ENCODE measurements at places on chromosomes 16 and 17. TPM values are rescaled to one million over a fixed set of nuclear protein-coding genes. Genes with fewer than 3 reads are reported as not detected.

CCP110 gene
- 8.2 TPM for total RNA-seq

DNA sequence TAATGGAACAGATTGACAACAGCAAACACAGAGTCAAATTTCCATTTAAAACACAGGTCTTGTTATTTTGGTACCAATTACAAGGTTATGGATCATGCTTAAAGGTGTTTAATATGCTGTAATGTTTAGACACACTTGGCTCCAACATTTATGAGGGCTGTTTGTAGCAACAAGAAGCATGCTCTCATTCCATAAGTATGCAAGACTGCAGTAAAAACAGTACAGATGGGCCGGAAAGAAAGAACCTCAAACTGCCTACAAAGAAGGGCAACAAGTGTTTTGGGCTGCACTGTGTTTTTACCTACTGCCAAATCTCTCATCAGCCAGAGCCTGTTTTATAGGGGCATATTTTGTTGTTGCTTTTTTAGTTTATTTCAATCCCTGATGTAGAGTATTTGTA, 100.5 kb upstream of the HS3ST3A1 start:
- no peak overlapping the region for H3K27ac ChIP-seq
- H3K27me3 ChIP-seq = no peaks in the 10 kb centered on the region
- H3K4me3 ChIP-seq = no peak overlapping the region
- no peaks in the 10 kb centered on the region for H3K4me1 ChIP-seq
- H3K36me3 ChIP-seq = no peaks in the 10 kb centered on the region

GRCh38 chr17:77329741-77330531, 189.2 kb downstream of the SEC14L1 start:
- H3K27me3 ChIP-seq = no peaks in the 10 kb centered on the region
- H3K27ac ChIP-seq = no peak overlapping the region
- DNase-seq = no peak
- no peak overlapping the region for H3K4me3 ChIP-seq
- H3K36me3 ChIP-seq = no peaks in the 10 kb centered on the region

- peaks cover 7% of the 10 kb centered on the region for H3K4me1 ChIP-seq
- no peak overlapping the region for H3K27ac ChIP-seq
- H3K36me3 ChIP-seq = no peaks in the 10 kb centered on the region
- H3K4me3 ChIP-seq = no peak overlapping the region
- H3K27me3 ChIP-seq = no peaks in the 10 kb centered on the region
- no peak for DNase-seq
Measured at GRCh38 chr17:18176176-18176575, 7.5 kb upstream of the ALKBH5 start.

GRB7 gene
- total RNA-seq = 1.9 TPM

- H3K27ac ChIP-seq = no peak overlapping the region
- no peaks in the 10 kb centered on the region for H3K36me3 ChIP-seq
- no peak for DNase-seq
- no peaks in the 10 kb centered on the region for H3K27me3 ChIP-seq
- H3K4me1 ChIP-seq = no peaks in the 10 kb centered on the region
Measured at GRCh38 chr16:35409503-35409902, 1950.1 kb downstream of the TP53TG3F start.

GRCh38 chr17:63930951-63931575, 1.1 kb downstream of the CD79B start:
- H3K4me3 ChIP-seq = no peak overlapping the region
- H3K27ac ChIP-seq = peak overlapping the region; percentile 33
- H3K4me1 ChIP-seq = no peaks in the 10 kb centered on the region
- DNase-seq = no peak
- no peaks in the 10 kb centered on the region for H3K27me3 ChIP-seq

MT4 gene
- not detected for total RNA-seq

CLEC19A gene
- total RNA-seq = not detected

- H3K36me3 ChIP-seq = no peaks in the 10 kb centered on the region
- H3K4me1 ChIP-seq = peaks cover 5% of the 10 kb centered on the region
- no peaks in the 10 kb centered on the region for H3K27me3 ChIP-seq
- H3K4me3 ChIP-seq = peak overlapping the region; percentile 27
- peak; percentile 89 for DNase-seq
Measured at GRCh38 chr16:58336332-58337089, 41.7 kb upstream of the PRSS54 start.

Measured in liver (tissue), 10 donors.